Stimulated activated CD8-positive, alpha-beta memory T cell treated with anti-CD3 and anti-CD28 coated beads, Interleukin-15, amount 100 ng/mL, for 24 hours (primary cell): ENCODE measurements at places on chromosomes 6 and 20.

GRCh38 chr6:168025831-168026710 lies 28.6 kb downstream of the KIF25 start:
- no peak for DNase-seq

DNA sequence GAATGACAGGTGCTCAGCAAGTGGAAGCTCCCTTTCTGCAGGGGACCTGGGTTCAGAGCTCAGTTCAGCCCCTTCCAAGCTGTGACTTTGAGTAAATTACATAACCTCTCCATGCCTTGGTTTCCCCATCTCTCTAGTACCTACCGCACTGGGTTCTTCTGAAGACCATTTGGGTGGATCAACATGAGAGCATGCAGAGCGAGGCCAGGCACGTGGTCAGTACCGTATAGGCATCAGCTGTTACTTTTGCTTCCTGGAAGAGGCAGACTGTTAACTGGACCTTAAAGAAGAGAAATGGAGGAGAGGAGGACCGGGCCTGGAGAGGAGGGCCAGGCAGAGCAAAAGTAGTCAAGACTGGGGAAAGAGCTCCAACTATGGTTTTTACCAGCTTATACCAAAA lies 1.7 kb upstream of the MYLK2 start:
- DNase-seq = no peak

GRCh38 chr20:29742699-29743100 lies 1514.8 kb upstream of the DEFB115 start:
- DNase-seq = no peak

DNA sequence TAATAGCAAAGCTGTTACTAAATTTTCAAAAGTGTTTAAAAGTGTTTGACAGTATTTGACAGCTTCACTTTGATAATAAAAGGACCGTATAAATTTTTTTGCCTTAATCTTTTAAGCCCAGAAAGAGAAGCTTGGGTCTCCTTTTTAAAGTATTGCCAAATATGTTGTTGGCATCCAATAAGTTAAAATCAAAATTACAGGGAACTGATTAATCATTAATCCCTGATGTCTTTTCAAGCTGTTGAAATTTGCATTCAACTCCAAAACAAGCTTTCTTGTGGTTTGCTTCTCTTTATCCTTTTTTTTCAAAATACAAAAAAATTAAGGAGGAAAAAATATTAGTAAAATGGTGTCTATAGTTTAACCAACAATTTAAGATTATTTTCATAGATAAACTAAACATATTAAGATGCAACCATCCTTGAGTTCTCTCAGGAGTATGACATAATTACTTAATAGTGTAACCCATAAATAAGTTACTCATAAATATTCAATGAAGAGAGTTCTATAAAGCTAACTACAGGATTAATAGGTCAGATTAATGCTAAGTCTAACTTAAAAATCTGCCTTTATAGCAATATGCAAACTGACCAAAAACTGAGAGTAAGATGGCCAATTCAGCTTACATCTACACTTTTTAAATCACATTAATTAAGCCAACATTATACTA lies 27.0 kb upstream of the CALHM6 start:
- DNase-seq = no peak

DNA sequence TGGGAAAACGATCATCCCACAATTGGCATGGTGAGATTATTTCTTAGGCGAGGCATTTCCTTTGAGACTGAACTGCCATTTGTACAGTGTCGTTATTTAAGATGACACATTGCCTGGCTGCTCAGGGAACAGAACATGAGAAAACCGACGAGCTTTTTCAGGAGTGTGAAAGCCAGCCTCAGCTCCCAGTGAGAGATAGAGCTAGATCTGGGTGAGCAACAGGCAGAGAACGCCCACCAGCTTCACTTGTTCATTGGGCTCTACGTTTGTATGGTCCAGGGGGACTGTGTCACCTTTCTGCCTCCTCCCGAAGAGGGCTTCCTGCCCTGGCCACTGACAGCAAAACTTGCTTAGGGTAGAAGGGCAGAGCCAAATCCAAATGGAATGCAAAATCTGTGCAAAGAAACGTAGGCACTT lies 378.1 kb downstream of the RNGTT start:
- no peak for DNase-seq

DNA sequence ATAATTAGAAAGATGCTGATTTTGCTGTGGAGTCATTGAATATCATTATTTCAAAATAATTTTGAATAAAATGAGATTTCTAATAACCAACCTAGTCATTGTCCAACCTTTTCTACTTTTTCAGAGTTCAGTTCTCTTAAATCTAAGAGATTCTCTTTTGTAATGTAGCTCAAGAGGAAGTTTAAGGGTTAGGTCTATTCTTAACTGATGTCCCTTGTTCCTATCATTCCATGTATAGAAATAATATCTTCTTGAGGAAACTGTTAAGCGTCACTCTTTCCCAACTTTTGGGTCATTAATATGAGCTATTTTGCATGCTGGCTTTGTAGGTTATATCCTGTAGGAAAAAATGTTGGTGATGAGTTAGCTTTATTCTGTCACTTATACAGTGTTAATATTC lies 27.0 kb downstream of the RNF144B start:
- no peak for DNase-seq

DNA sequence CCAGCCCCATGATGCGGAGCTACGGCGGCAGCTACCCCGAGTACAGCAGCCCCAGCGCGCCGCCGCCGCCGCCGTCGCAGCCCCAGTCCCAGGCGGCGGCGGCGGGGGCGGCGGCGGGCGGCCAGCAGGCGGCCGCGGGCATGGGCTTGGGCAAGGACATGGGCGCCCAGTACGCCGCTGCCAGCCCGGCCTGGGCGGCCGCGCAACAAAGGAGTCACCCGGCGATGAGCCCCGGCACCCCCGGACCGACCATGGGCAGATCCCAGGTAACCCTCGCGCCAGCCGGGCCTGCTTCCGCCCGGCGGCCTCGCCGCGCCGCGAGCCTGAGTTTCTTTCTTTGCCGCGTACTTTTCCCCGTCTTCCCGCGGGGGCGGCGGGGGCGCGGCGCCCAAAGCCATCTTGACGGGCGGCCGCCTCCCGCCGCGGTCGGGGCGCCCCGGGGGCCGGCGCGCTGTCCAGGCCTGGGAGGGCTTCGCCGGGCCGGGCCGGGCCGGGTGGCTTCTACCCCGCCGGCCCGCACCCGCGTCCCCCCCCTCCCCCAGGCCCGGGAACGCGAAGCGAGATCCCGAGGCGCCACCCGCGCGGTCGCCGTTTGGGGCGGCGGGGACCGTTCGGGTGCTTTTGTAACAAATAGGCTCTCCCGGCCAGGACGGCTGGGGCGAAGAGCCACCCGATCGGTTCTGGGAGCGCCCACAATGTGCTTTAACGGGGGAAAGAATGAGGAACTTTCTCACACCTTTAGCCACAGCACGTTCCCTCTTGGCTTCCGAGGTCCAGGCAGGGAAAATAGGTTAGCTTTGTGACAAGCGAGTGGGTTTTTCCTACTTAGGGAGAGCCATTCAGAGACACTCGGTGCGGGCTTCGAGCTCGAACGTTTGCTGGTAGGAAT lies 2.3 kb downstream of the ARID1B start:
- peak; percentile 35 for DNase-seq

- no peak for DNase-seq
These were observed 65.4 kb upstream of the SLCO4A1 start for GRCh38 chr20:62576815-62577489.

GRCh38 chr6:116287689-116288282 lies 8.1 kb upstream of the TSPYL1 start:
- no peak for DNase-seq

DNA sequence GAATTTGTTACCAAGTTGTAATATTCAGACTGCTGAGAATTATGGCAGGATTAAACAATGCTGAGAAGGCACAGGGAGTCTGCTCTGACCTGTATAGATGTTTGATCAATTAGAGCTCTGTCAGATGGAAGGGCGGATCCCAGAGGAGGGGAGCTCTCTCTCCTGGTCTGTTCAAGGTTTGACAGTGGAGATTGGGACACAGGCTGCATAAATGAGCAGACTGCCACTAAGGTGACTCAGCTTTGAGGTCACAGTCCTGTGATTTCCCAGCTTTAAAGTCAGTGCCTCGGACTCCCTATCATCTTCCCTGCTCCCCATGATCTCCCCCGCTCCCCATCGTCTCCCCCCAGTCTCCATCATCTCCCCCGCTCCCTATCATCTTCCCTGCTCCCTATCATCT lies 59.2 kb upstream of the SLC22A23 start:
- no peak for DNase-seq

DNA sequence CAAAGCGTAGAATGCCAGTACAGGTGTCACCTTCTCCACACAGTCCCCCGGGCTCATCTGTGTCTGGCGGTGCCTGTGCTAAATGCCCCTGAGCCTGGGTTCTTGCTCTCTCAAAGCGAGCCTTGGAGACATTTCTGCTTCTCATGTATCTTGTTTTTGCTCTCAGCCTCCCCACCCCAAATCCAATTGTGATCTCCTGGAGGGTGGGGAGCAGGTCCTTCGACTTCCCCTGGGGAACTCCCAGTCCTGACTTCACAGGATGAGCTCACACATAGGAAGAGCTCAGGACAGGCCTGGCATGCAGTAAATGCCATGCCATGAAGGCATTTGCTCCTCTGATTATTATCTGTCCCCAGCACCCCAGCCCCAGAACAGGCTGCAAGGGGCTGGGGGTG lies 58.1 kb downstream of the NOL4L start:
- no peak for DNase-seq

GRCh38 chr6:30061858-30062458 lies 893 bp downstream of the POLR1H start:
- no peak for DNase-seq

DNA sequence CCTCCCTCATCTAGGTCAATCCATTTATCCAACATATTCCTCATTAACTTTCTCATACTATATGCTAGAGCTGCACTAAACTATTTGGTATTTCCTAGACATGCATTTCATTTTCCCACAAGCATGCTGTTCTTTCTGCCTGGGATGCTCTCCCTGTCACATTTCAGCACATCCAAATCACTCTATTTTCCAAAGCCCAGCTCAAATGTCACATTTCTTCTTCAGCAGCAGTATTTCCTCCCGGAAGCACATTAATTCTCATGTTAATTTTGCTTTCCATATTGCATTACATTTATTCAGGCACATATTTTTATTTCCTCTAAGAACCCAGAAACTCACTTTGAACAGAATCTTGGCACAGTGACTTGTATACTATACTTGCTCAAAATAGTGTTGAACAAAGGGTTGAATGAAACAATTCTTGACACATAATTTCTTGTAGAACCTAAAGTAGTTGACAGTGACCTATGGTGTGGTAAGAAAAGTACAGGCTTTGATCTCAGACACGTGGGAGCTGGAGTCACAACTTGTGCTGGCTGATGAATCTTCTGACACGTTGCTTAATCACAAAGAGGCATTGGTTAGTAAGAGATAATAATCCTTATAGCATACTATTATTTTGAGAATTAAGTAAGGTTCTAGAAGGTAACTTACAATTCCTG lies 30.8 kb upstream of the CD2AP start:
- DNase-seq = no peak

GRCh38 chr20:37095108-37095598 lies 644 bp downstream of the RBL1 start:
- no peak for DNase-seq

DNA sequence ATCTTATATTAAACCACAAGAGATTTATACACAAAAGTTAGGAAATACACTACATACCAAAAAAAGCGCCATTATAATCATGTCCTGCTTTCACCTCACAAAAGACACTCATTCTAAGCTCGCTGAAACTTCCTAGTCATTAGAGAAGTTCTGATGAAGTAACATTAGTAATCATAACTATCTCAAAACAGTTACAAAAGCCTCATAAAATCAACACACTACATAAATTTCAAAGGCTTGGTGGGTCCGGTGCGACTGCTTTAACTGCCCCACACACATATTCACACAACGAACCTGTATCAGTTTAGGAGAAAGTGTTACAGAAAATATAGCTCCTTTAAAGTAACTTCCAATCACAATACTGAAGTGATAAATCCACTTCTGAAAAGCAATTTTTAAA lies 1.9 kb downstream of the PHIP start:
- DNase-seq = no peak

DNA sequence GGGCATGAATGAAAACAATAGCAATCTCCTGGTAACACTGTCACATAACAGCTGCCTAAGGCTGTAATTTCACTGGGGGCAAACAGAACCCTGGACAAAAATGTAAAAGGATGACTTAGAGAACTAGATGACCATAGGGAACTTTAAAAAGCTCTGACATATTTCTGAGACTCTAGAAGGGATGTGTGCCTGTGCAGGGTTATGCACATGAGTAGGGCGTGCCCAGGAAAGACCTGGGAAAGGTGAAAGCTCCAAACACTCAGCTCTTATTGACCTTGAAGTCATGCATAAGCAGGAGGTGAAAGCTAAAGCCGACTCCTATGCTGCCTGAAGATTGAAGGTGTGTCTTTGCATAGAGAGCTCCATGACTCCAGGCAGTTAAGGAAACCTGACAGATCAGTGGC lies 118.4 kb upstream of the BTBD3 start:
- no peak for DNase-seq

- no peak for DNase-seq
These were observed 14.2 kb downstream of the TRAF3IP2 start for GRCh38 chr6:111591370-111591900.

DNA sequence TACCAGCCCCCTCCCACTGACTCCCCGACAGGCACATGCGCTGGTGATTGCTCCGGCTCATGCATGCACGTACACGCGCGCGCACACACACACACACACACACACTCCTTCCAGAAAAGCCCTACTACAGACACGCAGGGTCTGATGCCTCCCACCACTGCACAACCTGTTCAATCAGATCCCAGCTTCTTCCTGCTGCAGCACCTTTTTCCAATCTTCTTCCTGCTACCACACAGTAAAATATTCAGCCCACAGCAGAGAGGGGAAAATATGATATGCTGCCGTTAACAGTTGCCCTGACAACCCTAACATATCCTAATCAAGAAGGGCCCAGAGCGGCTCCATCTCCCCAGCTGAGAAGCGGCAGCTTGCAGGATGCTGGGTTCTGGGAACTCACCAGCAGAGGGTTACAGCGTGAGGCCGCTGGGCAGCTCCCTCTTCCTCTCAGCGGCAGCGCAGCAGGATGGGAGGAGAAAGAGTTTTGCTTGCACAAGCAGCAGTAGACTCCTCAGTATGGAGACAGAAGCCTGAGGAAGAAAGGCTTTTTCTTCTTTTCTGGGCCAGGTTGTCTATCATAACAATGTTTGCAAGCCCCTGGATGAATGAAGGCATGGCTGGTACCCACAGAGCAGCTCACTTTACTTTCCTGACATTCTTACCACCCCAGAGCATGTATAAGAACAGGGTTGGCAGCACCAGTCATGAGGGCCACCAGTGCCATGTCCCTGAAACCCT lies 23.9 kb downstream of the MAP7 start:
- no peak for DNase-seq

DNA sequence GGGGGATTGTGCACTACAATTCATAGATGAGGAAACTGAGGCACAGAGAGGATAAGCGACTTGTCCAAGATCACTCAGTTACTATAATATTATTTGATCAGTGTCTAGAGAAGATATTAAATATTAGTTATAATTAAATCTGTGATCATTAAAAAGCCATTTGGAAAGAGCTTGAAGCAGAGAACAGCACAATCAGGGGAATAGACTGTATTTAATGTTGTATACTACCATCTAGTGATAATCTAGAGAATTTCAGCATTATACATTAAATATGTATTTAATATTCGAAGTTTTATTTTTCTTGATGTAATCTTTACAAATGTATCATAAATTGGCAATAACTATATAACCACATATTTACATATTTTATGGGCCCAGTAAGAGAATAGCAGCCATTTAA lies 20.1 kb upstream of the MTCL3 start:
- DNase-seq = no peak

- no peak for DNase-seq
These were observed 216.8 kb downstream of the TMEM242 start for GRCh38 chr6:157106487-157106886.

- DNase-seq = no peak
These were observed 312.9 kb downstream of the SAMD5 start for GRCh38 chr6:147821295-147821897.
